ENCODE measurements at places on chromosomes 7 and 10.

DNA sequence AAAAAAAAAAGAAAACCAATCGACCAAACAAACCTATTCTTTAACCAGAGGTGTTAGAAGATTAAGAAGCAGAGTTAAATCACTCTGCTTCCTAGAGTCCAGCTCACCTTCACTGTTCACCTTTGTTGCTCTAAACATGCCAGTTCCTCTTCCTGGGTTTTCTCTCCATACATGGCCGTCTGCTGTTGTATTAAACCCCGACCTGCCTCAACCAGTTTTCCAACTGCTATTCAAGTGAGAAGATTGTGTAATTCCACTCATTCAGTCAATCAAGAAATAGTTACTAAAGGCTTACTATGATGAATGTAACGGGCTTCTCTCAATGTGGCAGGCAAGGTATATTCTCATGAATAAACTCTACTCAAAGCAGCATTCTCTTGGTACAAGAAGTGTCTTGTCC lies 8.8 kb downstream of the AASS start:
- no peak for DNase-seq

DNA sequence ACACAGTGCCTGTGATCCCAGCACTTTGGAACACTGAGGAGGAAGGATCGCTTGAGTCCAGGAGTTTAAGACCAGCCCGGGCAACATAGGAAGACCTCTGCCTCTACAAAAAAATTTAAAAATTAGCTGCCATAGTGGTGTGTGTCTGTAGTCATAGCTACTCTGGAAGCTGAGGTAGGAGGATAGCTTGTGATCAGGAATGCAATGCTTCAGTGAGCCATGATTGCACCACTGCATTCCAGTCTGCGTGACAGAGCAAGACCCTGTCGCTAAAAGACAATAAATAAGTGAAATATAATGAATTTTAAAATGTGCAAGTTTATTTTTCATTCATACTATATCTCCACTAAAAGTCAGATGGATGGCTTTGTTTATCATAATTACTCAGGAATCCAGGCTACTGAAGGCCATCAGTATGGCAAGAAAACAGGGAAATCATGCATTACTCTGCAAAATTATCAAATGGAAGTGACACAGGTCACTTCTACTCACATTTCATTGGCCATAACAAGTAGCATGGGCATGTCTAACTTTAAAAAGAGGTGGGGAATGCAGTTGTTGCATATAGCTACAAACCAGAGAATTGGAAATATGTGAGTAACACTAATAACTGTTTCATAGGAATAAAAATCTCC lies 32.9 kb upstream of the FAM3C start:
- DNase-seq = peak; percentile 27

GRCh38 chr7:2044311-2044882 lies 188.3 kb downstream of the MAD1L1 start:
- no peak for DNase-seq

DNA sequence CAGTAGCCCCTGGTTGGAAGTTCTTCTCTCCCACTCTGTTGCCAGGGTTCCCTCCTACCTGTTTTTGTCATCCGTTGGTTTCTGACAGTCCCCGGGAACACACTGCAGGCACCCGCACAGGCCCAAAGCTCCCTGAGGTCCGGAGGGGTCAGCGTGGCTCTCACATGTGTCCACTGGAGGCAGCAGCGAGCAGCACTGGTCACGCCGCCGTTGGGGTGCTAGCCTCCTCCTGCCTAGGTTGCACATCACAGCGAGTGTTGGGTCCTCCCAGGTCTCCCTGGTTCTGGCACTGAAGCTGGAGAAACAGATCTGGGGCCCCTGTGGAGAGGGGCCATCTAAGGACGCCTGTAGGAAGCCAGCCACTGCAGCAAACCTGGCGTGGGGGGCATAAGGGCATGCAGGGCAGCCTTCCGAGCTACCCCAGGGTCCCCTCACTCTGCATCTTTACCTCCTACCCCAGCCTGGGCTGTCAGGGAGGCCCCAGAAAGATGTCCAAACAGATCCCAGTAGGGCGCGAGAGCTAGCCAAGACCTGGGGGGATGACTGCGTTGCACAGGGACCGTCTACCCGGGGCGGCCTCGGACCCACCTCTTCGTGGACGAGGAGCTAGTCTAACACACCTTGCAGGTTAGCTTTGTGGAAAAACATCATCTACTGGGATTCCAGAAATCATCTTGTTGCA lies 28.9 kb downstream of the LRRC27 start:
- DNase-seq = no peak

DNA sequence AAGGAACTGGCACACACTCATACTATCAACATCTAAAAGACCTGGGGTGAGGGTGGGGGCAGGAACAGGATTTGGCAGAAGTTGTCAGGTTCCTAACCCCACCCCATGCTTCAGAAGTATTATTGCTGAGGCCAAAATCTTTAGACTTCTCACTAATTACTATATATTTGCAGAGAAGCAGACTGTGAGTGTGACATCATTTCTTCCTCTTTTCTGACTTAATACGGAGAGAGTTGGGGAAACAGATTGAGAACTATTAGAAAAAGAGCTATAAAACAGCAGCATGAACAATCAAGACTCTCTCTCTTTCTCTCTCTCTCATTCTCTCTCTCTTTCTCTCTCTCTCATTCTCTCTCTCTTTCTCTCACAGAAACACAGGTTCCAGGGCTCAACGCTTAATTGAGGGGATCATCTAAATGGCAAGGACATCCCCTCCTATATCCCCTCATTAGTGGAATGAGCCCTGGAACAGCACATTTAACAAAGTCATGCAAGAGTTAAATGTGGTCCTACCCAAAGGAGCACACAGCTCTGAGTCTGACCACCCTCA lies 94.8 kb downstream of the KCNMA1 start:
- DNase-seq = no peak

- no peak for DNase-seq
These were observed 33.8 kb downstream of the SPAG6 start for GRCh38 chr10:22379059-22379458.

- DNase-seq = no peak
These were observed 178.1 kb downstream of the ELFN1 start for GRCh38 chr7:1848013-1848640.

- no peak for DNase-seq
These were observed 27.0 kb downstream of the OGDHL start for GRCh38 chr10:49735161-49735560.

DNA sequence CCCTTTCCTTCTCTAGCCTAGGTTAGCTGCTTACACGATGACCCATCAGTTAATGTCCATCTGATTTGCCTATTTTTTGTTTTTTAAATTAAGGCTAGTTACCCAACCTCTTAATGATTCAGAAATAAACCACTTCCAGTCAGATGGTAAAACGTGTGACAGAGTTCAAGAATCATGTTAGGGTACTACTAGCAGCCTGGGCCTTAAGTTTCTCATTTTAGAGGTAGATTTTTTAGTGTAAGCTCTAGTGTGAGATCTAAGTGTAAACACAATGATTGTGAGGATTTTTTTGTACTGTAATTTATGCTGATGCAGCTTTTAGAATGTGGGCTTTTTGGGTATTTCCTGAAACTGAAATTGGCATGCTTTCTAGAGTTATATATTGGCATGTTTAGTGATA lies 130.0 kb downstream of the CDK14 start:
- DNase-seq = peak; percentile 18

- DNase-seq = no peak
These were observed 157.3 kb downstream of the WDR37 start for GRCh38 chr10:1213252-1214070.

Data from HFFc6 (cell line).